Muscle of arm (tissue), 14 donors: ENCODE measurements at places on chromosomes 1 and 21. TPM values are rescaled to one million over a fixed set of nuclear protein-coding genes. Genes with fewer than 3 reads are reported as not detected.

The RIMKLA gene
- polyA plus RNA-seq = 1.1 TPM

The EFNA3 gene
- 11.7 TPM for polyA plus RNA-seq

The C1orf35 gene
- polyA plus RNA-seq = 7.8 TPM

The PPFIA4 gene
- 67.5 TPM for polyA plus RNA-seq

The AGPAT3 gene
- polyA plus RNA-seq = 32.1 TPM

The TCHH gene
- not detected for polyA plus RNA-seq

The C21orf91 gene
- polyA plus RNA-seq = 19.6 TPM

The C1orf116 gene
- polyA plus RNA-seq = 0.10 TPM
